Stimulated activated CD4-positive, alpha-beta T cell treated with anti-CD3 and anti-CD28 coated beads, Interleukin-12 subunit alpha, Interleukin-12 subunit beta, amount 100 ng/mL, for 48 hours (primary cell): ENCODE measurements at places on chromosomes 4 and X.

GRCh38 chr4:121200795-121201472 lies 36.8 kb upstream of the TNIP3 start:
- DNase-seq, result no peak

GRCh38 chr4:70239884-70240591 lies 2.4 kb upstream of the CSN3 start:
- no peak for DNase-seq

DNA sequence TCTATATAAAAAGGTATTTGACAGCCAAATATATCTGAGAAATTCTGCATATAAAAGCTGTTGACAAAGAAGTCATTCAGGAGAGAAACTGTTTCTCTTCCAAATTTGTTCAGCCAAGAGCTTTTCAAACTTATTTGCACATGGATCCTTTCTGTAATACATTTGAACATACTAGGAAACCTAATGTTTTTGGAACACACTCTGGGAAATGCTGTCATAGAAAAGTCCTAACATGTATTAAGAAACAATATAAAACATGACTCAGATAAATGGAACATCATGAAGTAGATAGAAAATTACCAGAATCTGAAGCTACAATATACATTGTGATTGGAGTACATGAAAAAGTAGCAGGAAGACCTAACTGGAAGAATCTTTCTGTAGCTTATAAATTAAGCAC lies 781.5 kb upstream of the EPHA5 start:
- DNase-seq, result no peak

- DNase-seq, result no peak
These were observed 558.2 kb upstream of the NDST4 start for GRCh38 chr4:115671581-115671980.

GRCh38 chrX:39476604-39477021 lies 621.1 kb downstream of the BCOR start:
- no peak for DNase-seq

- no peak for DNase-seq
These were observed 25.1 kb downstream of the PIR start for GRCh38 chrX:15468036-15468435.
